ENCODE measurements at places on chromosomes 6 and 20. TPM values are rescaled to one million over a fixed set of nuclear protein-coding genes. Genes with fewer than 3 reads are reported as not detected.

DNA sequence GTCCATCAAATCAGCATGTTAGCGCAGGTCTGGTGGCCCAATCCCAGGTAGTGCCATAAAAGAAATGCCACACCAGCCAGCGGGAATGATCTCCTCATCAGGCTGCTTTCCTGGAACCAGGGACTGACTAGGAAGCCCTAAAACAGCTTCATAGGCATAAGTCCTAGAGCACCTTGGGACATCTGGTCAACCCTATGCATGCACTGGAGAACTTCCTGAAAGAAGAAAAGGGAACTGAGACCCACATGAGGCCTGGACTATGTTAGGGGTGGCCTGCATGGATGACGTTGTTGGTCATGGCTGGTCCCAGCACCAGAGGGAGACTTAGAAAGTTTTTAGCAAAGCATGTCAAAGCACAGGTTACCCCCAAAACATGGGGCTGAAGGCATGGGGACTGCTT is 7.6 kb upstream of the KCNK16 start:
- DNase-seq: peak; percentile 30

- no peak for DNase-seq
Measured at GRCh38 chr6:53506872-53507271, 38.0 kb downstream of the GCLC start.

DNA sequence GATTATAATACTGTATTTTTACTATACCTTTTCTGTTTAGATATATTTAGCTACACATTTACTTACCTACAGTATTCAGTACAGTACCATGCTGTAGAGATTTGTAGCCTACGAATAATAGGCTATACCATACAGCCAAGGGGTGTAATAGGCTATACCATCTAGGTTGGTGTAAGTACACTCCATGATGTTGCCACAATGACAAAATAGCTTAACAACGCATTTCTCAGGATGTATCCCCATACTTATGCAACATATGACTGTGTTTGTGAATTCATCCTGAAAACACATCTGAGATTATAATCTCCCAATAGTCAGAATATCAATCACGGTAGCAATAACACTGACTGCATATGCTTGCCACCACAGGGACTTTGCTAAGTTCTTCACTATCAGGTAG is 20.7 kb downstream of the B4GALT5 start:
- no peak for DNase-seq

- DNase-seq: no peak
Measured at GRCh38 chr6:88248709-88249321, 82.7 kb upstream of the CNR1 start.

DNA sequence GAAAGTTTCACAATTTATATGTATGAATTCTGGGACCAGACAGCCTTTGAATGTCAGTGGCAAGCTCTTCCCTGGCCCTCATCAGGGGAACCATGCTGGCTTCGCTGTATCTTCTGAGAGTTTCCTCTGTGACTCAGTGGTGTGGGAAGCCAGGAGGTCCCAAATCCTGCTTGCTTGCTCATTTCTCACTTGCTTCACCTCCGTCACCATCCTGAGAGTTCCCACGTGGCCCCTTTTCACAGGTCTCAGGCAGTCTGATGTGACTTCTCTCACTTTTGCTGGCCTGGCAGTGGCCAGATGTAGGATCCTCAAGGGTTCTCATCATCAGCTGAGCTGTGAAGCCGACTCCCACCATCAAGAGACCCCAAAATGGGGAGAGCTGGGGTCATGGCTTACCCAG is 28.4 kb upstream of the RIN2 start:
- DNase-seq: no peak

GRCh38 chr20:1905693-1906092 is 10.5 kb downstream of the SIRPA start:
- DNase-seq: no peak

GRCh38 chr20:53656293-53657202 is 62.9 kb upstream of the ZNF217 start:
- DNase-seq: no peak

GRCh38 chr6:147651249-147652063 is 143.0 kb downstream of the SAMD5 start:
- DNase-seq: no peak

Gene RAB44
- not detected for polyA plus RNA-seq
